ENCODE measurements at places on chromosomes 16 and 17.

DNA sequence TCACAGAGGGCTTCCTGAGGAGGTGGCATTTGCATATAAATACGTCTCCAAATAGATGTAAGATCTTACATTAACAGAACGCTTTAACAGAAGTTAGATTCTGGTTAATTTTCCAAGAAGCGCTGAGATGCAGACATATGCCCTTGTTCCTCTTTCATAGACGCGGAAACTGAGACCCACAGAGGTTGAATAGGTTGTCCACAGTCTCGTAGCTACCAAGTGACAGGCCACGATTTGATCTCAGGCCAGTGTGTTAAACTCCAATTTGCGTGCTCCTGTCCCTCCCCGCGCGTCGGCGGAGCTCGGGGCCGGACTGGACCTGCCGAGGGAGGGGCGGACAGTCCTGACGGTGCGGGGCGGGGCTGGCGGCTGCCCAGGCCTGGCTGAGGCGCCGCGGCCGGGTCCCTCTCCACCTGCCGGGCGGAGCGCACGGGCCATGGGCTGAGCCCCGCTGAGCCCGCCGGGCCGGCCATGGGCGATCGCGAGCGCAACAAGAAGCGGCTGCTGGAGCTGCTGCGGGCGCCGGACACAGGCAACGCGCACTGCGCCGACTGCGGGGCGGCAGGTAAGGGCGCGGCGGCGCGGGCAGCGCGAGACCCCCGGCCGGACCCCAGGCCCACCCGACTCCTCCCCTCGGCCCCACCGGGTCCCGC is at the start of gene ADAP2:
TSS of gene ADAP2 (plus strand) at position 402 of the 653 bp plus-strand sequence. CDS start at position 472, 70 bp downstream.
- DNase-seq, result no peak

GRCh38 chr17:72120642-72121163 is at the start of gene SOX9:
TSS of gene SOX9 (plus strand) at chr17:72121020. CDS start at chr17:72121392, 372 bp downstream.
- peak; percentile 90 for DNase-seq

DNA sequence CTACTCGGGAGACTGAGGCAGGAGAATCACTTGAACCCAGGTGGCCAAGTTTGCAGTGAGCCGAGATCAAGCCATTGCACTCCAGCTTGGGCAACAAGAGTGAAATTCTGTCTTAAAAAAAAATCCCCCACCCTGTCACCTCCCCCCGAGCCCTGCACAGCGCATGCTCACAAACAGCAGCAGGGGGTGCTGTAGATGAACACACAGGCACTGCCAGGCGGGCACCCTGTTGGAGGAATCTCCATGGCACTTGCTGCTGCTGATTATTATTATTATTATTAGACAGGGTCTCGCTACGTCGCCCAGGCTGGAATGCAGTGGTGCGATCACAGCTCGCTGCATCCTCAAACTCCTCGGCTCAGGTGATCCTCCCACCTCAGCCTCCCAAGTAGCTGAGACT is 24.6 kb downstream of the FZD2 start:
- no peak for DNase-seq

DNA sequence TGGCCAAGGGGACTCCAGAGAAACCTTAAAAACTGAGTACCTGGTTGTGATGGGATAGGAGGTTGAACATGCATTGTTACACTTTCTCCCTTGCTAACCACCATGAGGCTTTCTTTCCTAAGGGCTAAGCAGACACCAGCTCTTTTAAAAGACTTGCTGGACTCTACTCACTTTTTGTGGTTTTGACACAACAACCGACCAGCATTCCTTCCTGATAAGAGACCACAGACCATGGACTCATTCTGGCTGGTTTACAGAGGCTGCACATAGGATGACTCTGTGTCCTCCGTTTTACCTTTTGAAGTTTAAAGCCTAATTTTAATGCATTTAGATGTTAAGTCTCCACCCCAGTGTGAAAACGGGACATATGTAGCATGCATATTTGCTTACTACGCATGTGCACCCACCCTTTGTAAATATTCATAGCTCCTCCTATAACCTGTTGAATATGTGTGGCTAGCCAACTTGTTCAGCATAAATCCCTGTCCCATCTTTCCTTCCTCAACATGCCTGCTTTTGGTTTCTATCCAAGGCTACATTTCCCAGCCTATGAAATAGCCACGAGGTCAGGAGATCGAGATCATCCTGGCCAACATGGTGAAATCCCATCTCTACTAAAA is 475.9 kb downstream of the GRIN2A start:
- DNase-seq, result no peak

DNA sequence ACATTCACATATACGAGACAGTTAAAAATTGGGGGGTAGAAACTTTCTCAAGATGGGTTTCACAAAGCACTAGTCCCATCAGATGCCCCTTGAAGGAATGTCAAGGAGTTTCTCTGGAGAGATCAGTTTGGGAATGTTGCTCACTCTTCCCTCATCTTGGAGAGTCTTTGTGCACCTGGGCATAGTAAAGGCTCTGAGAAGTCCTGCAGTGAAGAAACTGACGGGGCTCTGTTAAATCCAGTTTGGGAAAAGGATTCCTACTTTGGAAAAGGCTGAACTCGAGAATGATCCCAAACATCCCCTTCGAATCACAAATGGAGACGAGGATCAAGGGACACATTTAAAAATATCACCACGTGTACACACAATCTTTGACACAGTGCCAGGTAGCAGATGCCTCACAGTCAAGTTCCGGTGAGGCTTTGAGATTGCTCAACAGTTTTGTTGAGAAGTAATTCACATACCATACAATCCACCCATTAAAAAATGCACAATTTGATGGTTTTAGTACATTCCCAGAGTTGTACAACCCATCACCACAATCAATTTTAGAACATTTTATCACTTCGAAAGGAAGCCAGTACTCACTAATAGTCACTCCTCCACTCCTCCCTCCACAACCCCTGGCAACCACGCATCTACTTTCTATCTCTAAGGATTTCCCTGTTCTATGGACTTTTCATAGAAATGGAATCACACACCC is 203.4 kb upstream of the FOXF1 start:
- DNase-seq, result no peak

DNA sequence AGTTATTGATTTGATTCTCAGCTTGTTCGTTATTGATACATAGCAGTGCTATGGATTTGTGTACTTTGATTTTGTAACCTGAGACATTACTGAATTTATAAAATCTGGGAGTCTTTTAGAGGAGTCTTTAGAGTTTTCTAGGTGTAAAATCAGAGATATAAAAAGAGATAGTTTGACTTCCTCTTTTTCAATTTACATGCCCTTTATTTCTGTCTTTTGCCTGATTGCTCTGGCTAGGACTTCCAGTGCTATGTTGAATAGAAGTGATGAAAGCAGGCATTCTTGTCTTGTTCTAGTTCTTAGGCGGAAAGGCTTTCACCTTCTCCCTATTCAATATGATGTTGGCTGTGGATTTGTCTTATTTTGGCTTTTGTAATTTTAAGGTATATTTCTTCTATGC is 106.2 kb downstream of the PHKB start:
- DNase-seq, result no peak

GRCh38 chr17:18377437-18378204 is at the start of gene EVPLL:
TSS of gene EVPLL (plus strand) at chr17:18377778. CDS start at chr17:18380938, 3,160 bp downstream.
- peak; percentile 91 for DNase-seq

GRCh38 chr17:72056727-72057290 is 64.0 kb upstream of the SOX9 start:
- no peak for DNase-seq

- DNase-seq, result no peak
These were observed 27.9 kb upstream of the OR4D1 start for GRCh38 chr17:58120195-58120822.

GRCh38 chr17:81712468-81713003 is 452 bp downstream of the SLC25A10 start:
- DNase-seq, result no peak

DNA sequence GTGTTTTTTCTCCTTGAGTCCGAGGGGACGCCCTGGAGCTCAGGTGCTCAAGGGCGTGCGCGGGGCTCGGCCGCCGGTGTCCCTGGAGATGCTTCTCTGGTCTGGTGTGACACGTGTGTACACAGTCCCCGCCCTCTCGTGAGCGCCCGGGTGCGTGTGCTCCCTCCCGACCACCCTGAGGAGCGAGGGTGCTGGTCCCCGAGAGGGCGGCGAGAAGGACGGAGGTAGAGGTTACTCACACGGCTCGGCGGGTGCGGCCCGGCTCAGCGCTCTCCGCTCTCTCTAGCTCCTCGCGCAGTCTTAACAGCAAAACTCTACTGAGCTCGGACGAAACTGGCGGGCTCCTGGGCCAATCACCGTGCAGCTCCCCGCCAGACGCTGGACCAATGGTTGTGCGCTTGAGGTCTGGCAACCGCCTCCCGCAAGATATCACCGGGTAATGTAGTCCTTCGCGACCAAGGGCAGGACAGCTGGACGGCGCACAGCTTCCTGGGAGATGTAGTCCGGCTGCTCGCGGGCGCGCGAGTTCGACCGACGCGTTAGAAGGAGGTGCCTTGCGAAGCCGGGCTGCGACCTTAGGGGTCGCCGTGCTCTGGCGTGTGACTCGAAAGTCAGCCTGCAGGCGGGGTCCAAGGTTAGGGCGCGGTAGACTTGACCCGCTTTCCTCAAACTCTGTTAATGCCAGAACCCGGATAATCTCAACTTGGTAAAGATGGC is at the start of gene SLC25A19:
TSS of gene SLC25A19 (minus strand) at position 319 of the 717 bp plus-strand sequence. CDS start 2,669 bp downstream, outside the sequence.
- DNase-seq, result peak; percentile 97

- DNase-seq, result peak; percentile 10
These were observed 1.5 kb downstream of the SLC38A8 start for GRCh38 chr16:84040823-84041820.

DNA sequence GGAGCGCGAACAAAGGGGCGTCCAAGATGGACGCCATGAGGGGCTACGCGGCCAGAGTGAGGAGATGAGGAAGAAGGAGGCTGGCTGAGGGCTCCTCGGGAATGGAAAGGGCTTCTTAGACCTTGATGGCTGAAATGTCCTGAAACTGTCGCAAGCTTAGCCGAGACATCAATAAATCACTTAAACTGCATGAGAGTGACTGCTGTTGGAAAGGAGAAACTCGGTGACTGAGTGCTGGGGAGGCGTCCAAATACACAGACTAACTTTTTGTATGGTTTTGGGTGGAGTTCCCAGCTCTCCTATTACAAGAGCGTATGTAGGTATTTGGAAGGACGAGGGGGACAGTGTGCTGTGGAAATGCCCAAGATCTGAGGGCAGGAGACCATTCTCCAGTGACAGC is 1.4 kb upstream of the GEMIN4 start:
- no peak for DNase-seq

- DNase-seq, result no peak
These were observed 1.9 kb downstream of the GIT1 start for GRCh38 chr17:29587591-29587990.

DNA sequence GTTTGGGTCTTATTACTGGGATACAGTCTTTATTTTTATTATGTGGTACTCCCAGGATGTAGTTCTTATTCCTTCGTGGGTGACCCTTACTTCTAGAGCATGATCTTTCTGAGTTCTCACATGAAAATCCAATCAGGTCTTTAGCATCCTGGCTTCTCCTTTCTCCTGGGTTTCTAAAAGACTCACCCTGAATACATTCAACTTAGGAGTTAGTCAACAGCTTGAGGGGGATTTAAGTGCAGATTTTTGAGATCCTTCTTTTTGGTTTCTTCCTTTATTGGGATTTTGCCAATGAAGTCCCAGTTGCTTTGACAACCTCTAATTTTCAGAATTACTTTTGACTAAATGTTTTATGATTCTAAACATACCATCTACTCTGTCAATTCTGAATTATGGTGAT is 68.2 kb downstream of the SIAH1 start:
- no peak for DNase-seq

GRCh38 chr16:66469291-66469946 is 42.3 kb downstream of the BEAN1 start:
- no peak for DNase-seq

- no peak for DNase-seq
These were observed 7.0 kb downstream of the PDILT start for GRCh38 chr16:20397468-20398074.

- no peak for DNase-seq
These were observed 75.2 kb downstream of the ERCC4 start for GRCh38 chr16:13995194-13995593.

- DNase-seq, result no peak
These were observed 16.4 kb downstream of the MAP2K3 start for GRCh38 chr17:21300601-21301571.

DNA sequence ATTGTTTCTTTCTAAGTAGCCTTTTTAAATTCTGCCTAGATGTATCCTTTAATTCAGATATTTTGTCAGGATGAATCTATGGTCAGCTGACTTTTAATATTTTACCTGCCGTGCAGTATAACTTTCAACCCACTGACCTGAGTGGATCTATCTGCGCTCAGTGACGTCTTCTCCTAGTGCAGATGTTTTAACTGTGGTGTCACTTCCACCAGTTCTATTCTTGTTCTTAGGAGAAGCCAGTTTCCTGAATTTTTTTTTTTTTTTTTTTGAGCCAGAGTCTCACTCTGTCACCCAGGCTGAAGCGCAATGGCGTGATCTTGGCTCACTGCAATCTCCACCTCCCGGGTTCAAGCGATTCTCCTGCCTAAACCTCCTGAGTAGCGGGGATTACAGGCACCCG is 5.0 kb upstream of the TM4SF5 start:
- no peak for DNase-seq

DNA sequence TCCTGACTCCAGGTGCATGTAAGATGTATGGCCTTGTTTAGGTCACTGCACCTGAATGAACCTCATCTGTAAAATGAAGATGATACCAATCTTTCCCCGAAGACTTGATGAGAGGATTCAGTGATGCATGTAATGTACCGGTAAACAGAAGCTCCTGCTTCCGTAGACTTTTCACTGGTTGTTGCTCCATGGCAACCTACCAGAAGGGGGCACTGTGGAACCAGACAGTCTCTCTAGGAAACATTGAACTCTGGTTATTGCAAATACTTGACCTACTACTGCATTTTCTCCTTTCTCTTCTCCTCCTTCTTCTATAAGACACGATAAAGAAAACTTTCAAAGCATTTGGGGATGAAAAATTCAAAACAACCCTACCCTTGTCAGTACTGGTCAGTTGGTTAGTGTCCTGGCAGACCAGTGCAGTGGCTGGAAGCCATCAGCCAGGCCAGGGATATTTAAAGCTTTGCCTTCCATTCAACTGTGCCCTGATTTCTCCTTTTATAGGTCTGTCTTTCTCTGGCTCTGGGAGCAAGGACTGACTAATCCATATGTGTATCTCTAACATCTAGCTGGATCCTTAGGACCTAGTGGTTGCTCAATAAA is 667.4 kb upstream of the SALL1 start:
- DNase-seq, result no peak

DNA sequence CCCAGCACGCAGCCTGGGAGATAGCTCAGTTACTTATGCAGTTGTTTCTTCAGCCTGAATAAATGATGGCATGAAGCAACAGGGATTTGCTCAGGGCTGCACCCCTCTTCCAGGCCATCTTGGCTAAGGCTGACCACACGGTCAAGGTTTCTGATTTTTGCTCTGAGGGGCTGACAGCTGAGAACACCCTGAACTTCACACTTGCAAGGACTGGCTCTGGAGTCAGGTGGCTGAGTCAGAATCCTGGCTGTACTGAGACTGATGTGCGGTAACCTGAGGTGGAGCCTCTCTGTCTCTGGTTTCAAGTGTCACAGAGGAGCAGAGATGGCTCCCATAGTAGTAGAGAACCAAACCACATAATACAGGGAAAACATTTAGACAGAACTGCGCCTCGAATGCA is 4.8 kb downstream of the MTHFSD start:
- DNase-seq, result no peak

Data from epithelial cell of prostate (primary cell).